ENCODE measurements at places on chromosomes 2 and 18.

- DNase-seq, result no peak
Observed at GRCh38 chr2:220127311-220127710, 499.9 kb downstream of the SLC4A3 start.

- peak; percentile 65 for DNase-seq
Observed at GRCh38 chr2:230924470-230925341, at the start of gene GPR55. GPR55 (minus strand) TSS chr2:230925242; CDS start chr2:230910962, 14,280 bp downstream.

- no peak for DNase-seq
Observed at GRCh38 chr2:182642328-182642727, 73.7 kb upstream of the DNAJC10 start.

GRCh38 chr2:205427112-205427511 is 255.2 kb upstream of the NRP2 start:
- no peak for DNase-seq

- DNase-seq, result no peak
Observed at GRCh38 chr2:23828256-23828980, 98.5 kb downstream of the ATAD2B start.

GRCh38 chr18:58612315-58613055 is 16.4 kb downstream of the ALPK2 start:
- no peak for DNase-seq

DNA sequence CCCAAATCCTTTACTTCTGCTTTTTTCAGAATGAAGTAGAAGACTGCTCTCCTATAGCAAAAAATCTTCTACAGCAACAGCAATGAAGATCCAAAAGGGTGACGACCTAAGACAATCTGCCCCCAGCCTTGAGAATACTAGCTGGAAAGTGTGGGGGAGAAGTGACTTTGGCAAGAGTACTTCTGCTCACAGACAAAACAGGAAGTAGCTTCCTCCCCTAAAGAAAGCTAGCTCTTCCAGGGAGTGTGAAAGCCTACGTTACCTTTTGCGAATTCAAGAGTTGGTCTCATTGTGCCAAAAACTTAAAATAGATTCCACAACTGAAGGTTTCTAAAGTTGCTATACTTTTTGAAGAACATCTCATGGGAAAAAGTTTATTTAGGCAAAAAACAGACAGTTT is 1069.2 kb upstream of the CHAC2 start:
- no peak for DNase-seq

- no peak for DNase-seq
Observed at GRCh38 chr2:223937535-223937934, 7.6 kb downstream of the WDFY1 start.

- DNase-seq, result no peak
Observed at GRCh38 chr18:61651145-61651879, 241.5 kb downstream of the RNF152 start.

DNA sequence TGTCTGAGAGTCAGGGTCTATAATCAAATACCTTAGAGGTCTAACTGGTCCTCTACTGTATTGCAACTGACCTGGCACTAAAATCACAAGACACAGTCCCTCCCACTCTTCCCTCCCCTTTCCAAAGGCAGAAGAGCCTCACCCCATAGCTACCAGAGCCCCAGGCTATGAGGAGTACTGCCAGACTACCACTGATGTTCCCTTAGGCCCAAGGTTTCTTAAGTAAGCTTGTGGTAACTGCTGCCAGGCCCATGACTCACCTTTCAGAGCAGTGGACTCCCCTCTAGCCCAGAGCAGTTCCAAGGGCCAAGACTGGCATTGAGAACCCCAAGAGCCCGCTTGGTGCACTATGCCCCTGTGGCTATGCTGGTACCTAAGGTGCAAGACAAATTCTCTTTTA is 1193.4 kb downstream of the DSC3 start:
- DNase-seq, result no peak

DNA sequence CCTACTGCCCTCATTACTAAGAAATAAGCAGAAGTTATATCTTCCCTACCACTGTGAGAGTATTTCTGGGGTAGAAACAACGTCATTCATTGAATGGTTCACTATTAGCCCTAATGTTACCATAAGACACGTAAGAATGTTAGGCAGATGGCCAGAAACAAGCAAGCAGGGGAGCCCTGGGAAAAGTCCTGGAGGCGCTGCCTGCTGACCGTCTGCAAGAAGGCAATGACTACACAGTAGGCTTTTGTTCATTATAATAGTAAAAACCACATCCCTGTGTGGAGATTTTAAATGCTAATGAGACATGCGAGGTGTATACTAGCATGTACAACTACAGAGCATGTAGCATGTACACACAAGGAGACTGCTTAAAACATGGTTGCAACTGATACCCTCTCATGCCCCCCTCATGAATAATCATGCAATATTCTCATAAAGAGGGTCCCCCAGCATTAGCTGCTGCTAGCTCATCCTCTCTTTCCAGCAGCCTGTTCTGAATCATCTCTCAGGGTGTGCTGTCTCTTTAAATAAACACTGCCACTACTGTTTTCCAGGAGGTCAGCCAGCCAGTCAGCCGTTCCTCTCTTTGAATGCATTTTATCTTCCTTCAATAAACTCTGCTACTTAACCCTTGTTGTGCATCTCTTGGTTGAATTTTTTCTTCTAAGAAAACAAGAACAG is 23.6 kb downstream of the SUCLG1 start:
- DNase-seq, result no peak

DNA sequence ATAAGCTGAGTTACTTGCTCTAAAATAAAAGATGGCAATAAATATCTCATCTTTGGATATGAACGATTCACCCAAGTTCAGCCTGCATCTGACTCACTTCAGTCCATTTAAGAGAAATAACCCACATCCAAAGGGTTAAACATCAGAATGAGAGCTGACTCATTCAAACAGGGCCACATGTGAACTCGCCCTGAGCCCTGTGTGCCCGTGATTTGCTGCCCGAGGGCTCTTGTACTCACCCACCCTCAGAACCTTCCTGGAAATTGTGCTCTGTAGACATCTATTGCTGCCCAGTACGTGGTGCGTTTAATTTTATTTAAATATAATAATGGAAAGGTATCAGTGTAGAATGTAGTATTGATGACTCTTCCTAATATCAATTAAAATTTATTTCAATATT is 66.9 kb upstream of the RBM44 start:
- DNase-seq, result no peak

DNA sequence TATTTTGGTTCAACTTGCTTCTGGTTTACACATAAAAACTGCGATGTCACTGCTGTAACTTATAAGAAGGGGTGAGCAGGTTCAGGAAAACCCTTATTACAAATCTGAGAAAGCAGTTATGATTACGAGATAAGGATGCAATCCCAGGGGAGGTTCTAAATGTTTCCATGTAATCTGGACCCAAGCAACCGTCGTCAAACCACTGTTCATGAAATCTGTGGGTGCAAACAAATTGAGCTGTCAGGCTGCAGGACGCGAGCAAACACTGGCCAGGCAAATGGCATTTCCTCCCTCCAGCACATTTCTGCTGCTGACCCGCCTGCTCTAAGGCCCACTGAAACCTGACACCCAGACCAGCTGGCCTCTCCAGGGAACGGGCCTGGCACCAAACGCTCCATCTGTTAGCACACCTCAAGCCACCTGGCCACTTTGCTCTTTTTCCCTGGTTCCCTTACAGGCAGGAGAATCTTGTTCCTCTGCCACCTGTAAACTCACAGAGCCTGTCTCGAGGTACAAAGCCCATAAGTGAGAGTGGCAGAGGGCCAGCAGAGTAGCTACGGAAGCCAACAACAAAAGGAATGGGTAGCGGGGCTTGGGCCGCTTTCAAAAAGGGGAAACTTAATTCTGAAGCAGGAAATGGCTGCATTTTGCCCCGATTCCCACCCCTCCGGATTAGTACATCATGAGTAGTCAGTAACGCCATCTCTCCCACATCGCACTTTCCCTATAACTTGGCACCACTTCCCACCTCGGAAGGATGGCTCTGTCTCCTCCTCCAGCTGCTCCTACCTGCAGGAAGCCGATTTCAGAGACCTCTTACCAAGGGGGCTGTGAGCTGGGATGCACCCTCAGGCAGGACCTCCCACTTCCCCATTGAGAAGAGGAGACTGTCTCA is 26.5 kb downstream of the CRACDL start:
- no peak for DNase-seq

- no peak for DNase-seq
Observed at GRCh38 chr2:224127871-224128501, 88.9 kb upstream of the SERPINE2 start.

- DNase-seq, result peak; percentile 28
Observed at GRCh38 chr2:172427990-172428831, 825 bp downstream of the ITGA6 start.

- no peak for DNase-seq
Observed at GRCh38 chr2:189276277-189276676, 96.7 kb upstream of the COL5A2 start.

DNA sequence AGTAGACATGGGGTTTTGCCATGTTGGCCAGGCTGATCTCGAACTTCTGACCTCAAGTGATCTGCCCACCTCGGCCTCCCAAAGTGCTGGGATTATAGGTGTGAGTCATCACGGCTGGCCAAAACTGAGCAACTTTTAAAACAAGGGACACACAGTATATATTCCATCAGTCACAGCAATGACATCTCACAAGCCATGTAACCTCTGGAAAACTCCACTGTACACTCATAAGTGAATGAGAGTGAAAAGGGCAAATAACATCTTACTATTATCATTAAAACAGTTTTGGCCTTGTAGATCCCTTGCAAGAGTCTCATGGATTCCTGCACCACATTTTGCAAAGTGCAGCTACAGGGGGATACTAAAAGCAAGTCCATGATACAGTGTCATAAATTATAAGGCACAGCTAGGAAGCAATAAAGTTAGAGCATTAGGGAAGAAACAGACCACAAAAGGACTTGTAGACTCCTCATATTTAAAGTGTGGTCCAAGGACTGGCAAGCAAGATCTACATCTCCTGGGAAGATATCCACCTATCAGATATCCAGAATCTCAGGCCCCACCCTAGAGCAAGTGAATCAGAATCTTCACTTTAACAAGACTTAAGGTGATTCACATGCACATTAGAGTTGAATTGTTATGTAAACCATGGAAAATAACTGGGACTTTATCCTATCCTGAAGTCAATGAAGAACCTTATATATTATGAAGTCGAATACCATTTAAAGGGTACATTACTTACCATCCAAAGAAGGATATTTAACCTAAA is 5.7 kb downstream of the SMC6 start:
- no peak for DNase-seq

DNA sequence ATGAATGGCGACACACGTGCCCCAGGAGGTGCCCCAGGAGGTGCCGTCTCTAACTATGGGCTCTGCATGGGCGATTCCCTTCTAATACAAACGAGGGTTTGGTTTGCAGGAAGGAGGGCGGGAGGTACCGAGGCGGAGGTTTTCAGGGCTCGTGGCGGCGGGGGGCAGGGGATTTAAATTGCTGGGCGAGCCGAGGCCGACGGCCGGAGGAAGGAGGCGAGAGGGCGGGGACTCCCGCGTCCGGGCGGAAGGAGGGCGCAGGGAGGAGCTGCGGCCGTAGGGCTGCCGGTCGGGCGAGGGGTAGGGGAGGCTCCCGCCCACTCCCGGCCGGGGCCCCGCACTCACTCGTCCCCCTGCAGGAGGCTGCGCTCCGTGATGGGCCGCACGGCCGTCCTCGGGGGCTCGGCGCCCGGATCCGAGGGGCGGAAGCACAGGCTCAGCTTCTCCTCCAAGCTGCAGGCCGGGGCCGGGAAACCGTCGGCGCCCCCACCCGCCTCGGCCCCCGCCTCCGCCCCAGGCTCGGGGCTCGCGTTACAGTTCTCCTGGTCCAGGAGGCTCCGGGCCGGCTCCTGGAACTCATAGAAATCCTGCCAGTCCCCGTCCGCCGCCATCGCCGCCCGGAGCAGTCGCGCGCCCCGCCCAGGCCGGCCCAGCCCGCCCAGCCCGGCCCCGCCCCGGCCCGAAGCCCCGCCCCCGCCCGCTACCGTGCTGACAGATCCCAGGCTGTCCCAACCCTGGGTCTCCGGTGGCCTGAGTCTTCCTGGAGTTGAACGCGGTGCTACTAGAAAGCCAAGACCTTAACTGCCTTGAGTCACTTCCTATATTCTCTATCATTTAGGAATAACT is at the start of gene FEZ2:
FEZ2 (minus strand) TSS at position 637 of the 846 bp plus-strand sequence; CDS start at position 611, 26 bp downstream.
- DNase-seq, result peak; percentile 30

- DNase-seq, result no peak
Observed at GRCh38 chr18:50797142-50797541, 22.7 kb downstream of the MRO start.

- no peak for DNase-seq
Observed at GRCh38 chr18:69128566-69128965, 272.1 kb upstream of the DOK6 start.

DNA sequence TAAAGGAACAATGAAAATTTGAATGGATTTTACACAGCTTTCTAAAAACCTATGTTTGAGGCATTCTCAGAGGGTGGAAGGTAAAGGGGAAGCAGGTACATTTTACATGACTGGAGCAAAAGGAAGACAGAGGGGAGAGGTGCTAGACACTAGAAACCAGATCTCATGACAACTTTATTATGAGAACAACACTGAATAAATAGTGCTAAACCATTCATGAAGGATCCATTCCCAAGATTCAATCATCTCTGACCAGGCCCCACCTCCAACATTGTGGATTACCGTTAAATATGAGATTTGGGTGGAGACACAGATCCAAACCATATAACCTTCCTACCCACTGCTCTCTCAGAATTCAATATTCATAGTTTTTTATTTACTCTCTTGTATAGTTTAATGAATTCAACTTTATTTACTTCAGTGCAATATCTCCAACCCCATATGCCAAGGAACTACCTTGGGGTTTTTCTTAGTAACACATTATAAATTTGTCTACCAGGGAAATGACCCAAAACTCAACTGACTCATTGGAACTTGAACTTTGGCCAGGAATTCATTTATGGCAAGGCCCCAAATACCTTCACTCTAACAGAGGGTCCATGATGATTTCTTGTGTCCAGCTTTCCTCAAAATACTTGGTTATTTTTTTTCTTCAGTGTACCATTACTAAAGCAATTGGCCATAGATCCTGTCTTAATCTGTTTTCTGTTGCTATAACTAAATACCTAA is 317.8 kb downstream of the GULP1 start:
- no peak for DNase-seq

- DNase-seq, result no peak
Observed at GRCh38 chr2:171083451-171083850, 77.2 kb downstream of the TLK1 start.

GRCh38 chr2:122856696-122857095 is 1101.2 kb downstream of the TSN start:
- DNase-seq, result no peak

GRCh38 chr2:71503837-71504236 is 50.5 kb downstream of the DYSF start:
- DNase-seq, result no peak

DNA sequence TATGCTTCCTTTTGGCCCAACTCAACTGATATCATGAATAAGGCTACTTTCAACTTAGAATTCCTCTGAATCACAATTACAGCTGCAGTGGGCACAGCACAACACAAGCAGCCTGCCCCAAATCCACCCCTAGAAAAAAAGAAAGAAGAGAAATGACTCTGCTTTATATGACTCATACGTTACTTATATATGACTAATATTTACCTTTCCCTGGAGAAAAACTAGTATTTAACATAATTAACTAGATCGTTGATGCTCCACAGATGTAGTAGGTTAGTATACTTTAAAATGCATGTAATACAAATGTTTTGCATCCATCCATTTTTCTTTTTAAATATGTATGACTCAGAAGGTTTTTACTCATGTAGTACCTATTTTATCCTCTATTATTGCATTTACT is 133.3 kb upstream of the UNC80 start:
- DNase-seq, result no peak

Measured in stimulated activated CD4-positive, alpha-beta T cell treated with anti-CD3 and anti-CD28 coated beads, Interleukin-1b, Interleukin-23, amount 100 ng/mL, for 1 hour (primary cell).